ENCODE measurements at places on chromosomes 4 and X. TPM values are rescaled to one million over a fixed set of nuclear protein-coding genes. Genes with fewer than 3 reads are reported as not detected.

- no peak for DNase-seq
Measured at GRCh38 chrX:79035421-79035820, 90.2 kb downstream of the P2RY10 start.

DNA sequence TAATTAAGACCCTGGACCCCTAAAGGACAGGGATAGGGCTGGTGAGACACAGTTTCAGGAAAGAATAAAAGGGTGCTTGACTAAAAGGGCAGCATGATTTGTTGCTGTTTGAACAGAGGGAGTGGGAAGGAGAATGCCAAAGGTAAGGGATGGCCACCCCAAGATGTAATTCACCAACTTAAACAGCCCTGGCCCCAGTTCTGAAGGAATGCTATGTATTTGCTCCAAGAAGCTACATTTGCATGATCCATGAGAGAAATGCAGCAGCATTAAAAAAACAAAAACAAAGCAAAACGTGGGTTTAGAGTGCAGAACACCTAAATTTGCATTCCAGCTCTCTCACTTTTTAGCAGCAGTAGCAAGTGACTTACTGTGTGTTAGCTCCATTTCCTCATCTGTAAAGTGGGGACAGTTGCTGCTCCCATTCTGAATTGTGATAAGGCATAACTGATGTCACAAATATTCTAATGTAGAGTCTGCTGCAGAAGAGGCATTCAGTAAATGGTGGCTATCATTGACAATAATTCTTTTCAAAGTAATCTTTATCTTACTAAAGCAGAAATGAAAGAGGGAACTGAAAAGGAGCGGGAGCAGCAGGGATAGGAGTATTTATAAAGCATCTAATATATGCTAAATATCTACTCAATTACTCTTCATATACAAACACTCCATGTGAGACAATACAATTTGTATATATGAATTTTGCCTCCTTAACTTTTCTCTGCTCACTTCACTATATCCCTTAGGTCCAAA is 115.8 kb downstream of the PPARGC1A start:
- no peak for DNase-seq

- no peak for DNase-seq
Measured at GRCh38 chr4:104015680-104016079, 295.9 kb upstream of the TACR3 start.

- no peak for DNase-seq
Measured at GRCh38 chr4:126678618-126679017, 954.1 kb upstream of the INTU start.

- no peak for DNase-seq
Measured at GRCh38 chrX:51420610-51421009, 75.8 kb downstream of the NUDT11 start.

GRCh38 chrX:109590176-109590575 is 34.8 kb downstream of the KCNE5 start:
- no peak for DNase-seq

DNA sequence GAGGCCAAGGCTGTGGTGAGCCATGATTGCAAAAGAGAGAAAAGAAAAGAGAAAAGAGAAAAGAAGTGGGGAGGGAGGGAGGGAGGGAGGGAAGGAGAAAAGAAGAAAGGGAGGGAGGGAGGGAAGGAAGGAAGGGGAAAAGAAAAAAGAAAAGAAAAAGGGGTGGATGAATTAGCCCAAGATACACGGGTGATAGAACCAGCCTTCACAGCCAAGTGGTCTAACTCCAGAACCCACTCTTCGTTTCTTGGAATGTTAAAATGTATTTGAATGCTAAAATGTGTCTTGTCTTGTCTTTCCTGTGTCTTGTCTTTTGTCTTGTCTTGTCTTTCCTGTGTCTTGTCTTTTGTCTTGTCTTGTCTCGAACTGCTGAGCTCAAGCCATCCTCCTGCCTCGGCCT is 13.1 kb downstream of the CCNQ start:
- DNase-seq, result no peak

The SLC9B1 gene
- total RNA-seq, result 1.0 TPM

The FAM9C gene
- total RNA-seq, result not detected

The EDA2R gene
- total RNA-seq, result 0.92 TPM

The COMMD8 gene
- 32.8 TPM for total RNA-seq

The DDIT4L gene
- 0.34 TPM for total RNA-seq

The HSPA4L gene
- 3.8 TPM for total RNA-seq

The DKC1 gene
- 190 TPM for total RNA-seq
